A549 treated with GW870086 at 1 μM for 4 hours (cell line): ENCODE measurements at places on chromosomes 13 and 19. TPM values are rescaled to one million over a fixed set of nuclear protein-coding genes. Genes with fewer than 3 reads are reported as not detected.

PCSK4 gene
- 0.42 to 1.9 TPM (median 1.0 TPM) in 5 replicates for total RNA-seq

CKM gene
- 0.10 TPM in 1 of 5 replicates, not detected in the others for total RNA-seq

PSENEN gene
- 260 to 334 TPM (median 276 TPM) in 5 replicates for total RNA-seq

KIR2DL1 gene
- not detected in 5 replicates for total RNA-seq

SIGLEC14 gene
- total RNA-seq = 0.12 TPM in 1 of 5 replicates, not detected in the others
